Central memory CD8-positive, alpha-beta T cell (primary cell): ENCODE measurements at places on chromosomes 3 and 15.

GRCh38 chr3:73571238-73571794, 53.4 kb downstream of the PDZRN3 start:
- no peak overlapping the region for H3K27ac ChIP-seq
- H3K36me3 ChIP-seq, result no peaks in the 10 kb centered on the region
- DNase-seq, result no peak
- no peaks in the 10 kb centered on the region for H3K4me1 ChIP-seq

DNA sequence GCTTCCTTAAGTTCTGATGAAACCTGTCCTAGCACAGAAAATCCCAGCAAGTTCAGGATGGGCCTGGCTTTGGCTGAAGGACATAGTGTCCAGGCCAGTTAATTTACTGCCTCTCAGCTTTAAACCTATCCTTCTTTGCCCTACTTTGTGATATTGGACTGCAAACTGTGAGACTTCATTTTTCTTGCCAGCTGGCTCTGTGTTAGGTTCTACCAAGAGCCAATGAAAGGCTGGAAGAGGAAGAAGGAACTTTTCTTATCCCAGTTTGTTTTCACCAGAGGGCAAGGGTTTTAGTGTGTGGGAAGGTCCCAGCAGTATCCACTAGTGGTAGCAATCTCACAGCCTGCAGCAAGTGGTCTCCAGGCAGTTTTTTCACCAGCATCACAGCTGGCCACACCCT, 18.2 kb downstream of the DCUN1D1 start:
- DNase-seq, result no peak
- no peaks in the 10 kb centered on the region for H3K27me3 ChIP-seq
- H3K27ac ChIP-seq, result peak overlapping the region; percentile 44
- peaks cover 33% of the 10 kb centered on the region for H3K4me1 ChIP-seq
- no peak overlapping the region for H3K4me3 ChIP-seq
- H3K36me3 ChIP-seq, result peaks cover 18% of the 10 kb centered on the region

GRCh38 chr15:81929557-81929956, 116.3 kb downstream of the MEX3B start:
- DNase-seq, result no peak
- no peak overlapping the region for H3K27ac ChIP-seq
- H3K4me1 ChIP-seq, result no peaks in the 10 kb centered on the region
- no peaks in the 10 kb centered on the region for H3K27me3 ChIP-seq
- no peak overlapping the region for H3K4me3 ChIP-seq

DNA sequence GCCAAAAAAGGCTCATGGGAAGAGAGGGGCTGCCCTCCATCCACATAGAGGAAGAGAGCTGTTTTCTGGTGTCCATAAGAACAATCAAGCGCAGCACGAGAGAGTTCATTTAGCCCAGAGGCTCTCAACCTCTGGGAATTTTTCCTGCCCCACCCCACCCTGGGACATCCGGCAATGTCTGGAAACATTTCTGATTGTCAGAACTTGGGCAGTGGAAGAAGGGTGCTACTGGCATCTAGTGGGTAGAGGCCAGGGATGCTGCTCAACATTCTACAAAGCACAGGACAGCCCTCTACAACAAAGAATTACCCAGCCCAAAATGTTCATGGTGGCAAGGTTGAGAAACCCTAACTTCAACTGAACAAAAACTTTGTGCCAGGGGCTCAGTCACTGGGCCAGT, 92.9 kb downstream of the RAB11A start:
- no peak for DNase-seq
- no peak overlapping the region for H3K4me3 ChIP-seq
- peaks cover 67% of the 10 kb centered on the region for H3K27me3 ChIP-seq
- H3K36me3 ChIP-seq, result no peaks in the 10 kb centered on the region
- no peak overlapping the region for H3K27ac ChIP-seq
- H3K4me1 ChIP-seq, result no peaks in the 10 kb centered on the region

DNA sequence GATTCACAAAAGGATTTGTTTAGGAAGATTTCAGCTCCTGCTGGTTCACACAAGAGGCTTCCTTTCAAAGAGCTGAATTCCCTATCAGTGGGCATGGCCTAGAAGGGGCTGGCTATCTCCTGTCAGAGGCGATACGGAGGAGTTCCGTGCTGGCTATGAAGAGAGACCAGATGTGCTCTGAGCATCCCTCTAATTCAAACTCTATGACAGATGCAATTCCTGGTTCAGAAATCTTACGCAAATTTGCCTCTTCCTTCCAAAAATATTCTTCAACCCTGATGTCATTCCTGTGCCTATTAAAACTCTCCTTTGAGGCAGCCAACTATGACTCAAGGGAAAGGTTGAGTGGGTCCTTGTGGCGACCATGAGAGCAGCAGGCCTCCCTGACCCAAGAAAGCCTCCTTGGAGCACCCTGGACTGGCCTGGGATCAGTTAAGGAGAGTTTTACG, 139.3 kb upstream of the HES1 start:
- H3K4me3 ChIP-seq, result no peak overlapping the region
- DNase-seq, result no peak
- peaks cover 27% of the 10 kb centered on the region for H3K27me3 ChIP-seq
- peaks cover 3% of the 10 kb centered on the region for H3K36me3 ChIP-seq
- no peak overlapping the region for H3K27ac ChIP-seq

DNA sequence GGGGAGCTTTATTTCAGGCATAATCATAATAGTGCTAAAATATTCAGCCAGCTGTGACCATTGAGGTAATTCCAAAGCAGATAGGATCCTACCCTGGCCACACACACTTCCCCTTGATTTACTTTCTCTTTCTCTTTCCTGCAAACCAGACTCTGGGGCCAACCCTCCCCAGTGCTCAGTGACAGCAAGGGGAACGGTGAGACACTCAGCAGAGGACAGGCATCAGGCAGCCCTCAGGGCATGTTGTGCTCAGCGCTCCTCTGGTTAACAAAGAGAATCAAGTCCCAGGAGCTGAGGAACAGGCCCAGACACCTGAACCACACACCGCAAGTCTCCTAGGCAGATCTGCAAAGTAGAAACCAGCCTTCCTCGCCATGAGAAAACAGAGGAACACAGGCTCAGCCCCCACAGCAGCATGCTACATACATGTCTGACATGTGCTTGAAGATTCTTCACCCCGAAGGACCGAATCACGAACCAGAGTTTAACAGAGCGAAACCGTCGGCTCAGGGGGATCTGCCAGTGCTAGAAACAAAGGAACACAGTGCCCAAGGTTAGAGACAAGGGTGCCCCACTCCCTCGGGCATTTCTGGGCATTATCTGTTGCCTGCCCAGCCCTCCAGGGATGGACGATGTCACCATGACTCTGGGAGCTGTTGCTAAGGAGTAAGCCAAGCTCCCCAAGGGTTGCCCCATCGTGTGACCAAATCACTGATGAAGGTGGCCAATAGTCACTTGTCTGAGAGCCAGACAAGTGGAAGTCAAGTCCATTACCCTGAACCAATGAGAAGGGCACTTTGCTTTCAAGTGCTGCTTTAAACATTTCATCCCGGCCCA, 17.5 kb downstream of the HDC start:
- H3K4me3 ChIP-seq, result peak overlapping the region; percentile 72
- peak; percentile 44 for DNase-seq
- peaks cover 5% of the 10 kb centered on the region for H3K36me3 ChIP-seq
- no peaks in the 10 kb centered on the region for H3K27me3 ChIP-seq
- peaks cover 22% of the 10 kb centered on the region for H3K4me1 ChIP-seq

DNA sequence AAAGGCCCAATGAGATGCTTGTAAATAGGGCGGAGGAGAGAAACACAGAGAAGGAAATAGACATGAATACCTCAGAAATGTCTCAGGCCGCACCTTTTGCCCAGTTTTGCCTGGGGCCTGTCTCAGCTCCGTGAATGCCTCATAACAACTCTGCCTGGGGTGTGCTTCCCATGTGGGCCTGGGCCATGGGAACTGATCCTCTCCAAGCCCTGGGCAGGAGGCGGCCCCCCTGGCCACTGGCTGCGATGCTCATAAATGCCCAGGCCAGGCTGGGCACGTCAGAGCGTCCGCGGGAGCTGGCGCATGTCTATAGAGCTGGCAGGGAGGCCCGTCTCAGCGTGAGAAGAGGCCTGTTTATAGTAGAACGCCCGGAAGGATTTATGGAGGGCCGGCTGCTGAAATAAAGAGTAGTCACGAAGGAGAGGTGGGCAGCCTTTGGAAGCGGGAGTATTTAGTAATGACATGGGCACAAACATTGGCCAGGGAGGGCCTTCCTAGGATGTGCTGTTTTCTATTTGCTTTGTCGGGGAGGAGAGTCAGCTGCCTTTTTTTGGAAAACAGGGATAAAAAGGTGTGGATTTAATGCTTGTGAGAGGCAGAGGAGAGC, 85.9 kb upstream of the IGF1R start:
- H3K4me1 ChIP-seq, result no peaks in the 10 kb centered on the region
- H3K36me3 ChIP-seq, result no peaks in the 10 kb centered on the region
- no peak overlapping the region for H3K27ac ChIP-seq
- DNase-seq, result no peak
- H3K4me3 ChIP-seq, result no peak overlapping the region

GRCh38 chr3:128383316-128384235, 83.1 kb downstream of the DNAJB8 start:
- H3K27me3 ChIP-seq, result no peaks in the 10 kb centered on the region
- peak overlapping the region; percentile 16 for H3K27ac ChIP-seq
- peaks cover 2% of the 10 kb centered on the region for H3K36me3 ChIP-seq

GRCh38 chr3:63387568-63387967, 109.5 kb downstream of the SYNPR start:
- no peaks in the 10 kb centered on the region for H3K36me3 ChIP-seq
- no peak overlapping the region for H3K27ac ChIP-seq

DNA sequence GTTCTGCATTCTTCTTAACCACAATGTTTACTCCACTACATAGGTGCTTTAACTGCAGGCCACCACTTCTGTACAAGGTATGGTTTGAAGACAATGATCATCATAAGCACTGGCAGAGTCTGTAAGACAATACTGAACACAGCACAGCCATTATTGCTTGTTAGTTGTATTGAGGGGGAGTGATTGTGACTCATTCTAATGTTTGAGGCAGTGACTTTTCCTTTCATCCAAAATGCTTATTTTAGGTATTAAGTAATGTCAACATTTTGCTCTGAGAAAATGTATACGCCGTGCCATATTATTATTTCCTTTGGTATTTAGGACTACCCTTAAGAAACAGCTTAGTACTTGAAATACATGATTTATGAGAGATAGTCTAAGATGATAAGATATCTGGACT, 618.2 kb upstream of the ZNF717 start:
- DNase-seq, result no peak
- peaks cover 2% of the 10 kb centered on the region for H3K36me3 ChIP-seq
- H3K27ac ChIP-seq, result no peak overlapping the region
- H3K4me1 ChIP-seq, result no peaks in the 10 kb centered on the region

- no peaks in the 10 kb centered on the region for H3K36me3 ChIP-seq
- DNase-seq, result no peak
- H3K27me3 ChIP-seq, result no peaks in the 10 kb centered on the region
- no peaks in the 10 kb centered on the region for H3K4me1 ChIP-seq
- H3K27ac ChIP-seq, result no peak overlapping the region
- H3K4me3 ChIP-seq, result no peak overlapping the region
These were observed 102.0 kb downstream of the IL12A start for GRCh38 chr3:160090653-160091052.

- H3K36me3 ChIP-seq, result no peaks in the 10 kb centered on the region
- H3K4me3 ChIP-seq, result no peak overlapping the region
- no peaks in the 10 kb centered on the region for H3K4me1 ChIP-seq
- H3K27ac ChIP-seq, result no peak overlapping the region
- no peak for DNase-seq
These were observed 22.6 kb upstream of the MTMR10 start for GRCh38 chr15:31013863-31014607.

DNA sequence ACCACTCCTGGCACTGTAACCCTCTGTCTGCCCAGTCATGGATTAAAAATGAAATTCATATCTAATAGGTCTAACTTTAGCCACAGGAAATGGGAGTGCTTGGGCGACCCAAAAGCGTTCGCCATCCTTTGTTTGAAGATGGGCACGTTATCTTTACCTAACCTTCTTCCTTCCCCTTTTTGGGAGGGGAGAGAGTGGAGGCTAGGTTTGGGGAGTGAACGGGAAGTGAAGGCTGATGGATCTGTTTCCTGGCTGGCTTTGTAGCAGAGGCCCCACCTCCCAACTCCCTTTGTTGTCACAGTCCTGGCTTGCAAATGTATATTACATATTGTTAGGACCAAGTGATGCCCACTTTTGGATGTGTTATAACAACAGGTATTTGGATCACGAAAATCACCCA, 98.1 kb upstream of the ARHGEF3 start:
- DNase-seq, result no peak
- H3K27me3 ChIP-seq, result no peaks in the 10 kb centered on the region
- peaks cover 8% of the 10 kb centered on the region for H3K36me3 ChIP-seq
- no peak overlapping the region for H3K4me3 ChIP-seq
- H3K27ac ChIP-seq, result no peak overlapping the region
- peaks cover 41% of the 10 kb centered on the region for H3K4me1 ChIP-seq

DNA sequence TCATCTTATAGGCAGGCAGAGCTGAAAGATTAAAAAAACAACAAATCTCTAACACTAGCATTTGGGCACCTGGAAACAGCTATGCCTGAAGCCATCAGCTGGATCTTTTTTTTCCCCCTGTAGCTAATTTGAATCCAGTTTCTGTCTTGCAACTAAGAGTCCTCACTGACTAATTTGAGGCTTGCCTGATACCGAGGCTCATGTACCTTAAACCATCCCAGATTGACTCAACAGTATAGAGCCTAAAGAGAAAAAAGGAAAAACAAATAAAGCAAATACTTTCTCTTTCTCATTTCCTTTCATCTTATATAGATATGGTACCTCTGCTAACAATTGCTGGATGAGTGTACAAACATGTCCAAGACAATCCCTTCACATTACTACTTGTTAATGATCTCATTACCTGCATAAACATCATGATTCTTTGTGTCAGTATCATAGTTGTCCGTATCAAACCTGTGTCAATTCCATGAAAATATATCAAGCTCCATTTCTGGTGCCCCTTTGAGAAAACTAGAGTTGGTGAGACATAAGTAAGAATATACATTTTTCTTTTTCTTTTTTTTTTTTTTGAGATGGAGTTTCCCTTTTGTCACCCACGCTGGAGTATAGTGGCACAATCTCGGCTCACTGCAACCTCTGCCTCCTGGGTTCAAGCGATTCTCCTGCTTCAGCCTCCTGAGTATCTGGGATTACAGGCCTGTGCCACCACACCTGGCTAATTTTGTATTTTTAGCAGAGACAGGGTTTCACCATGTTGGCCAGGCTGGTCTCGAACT, 43.1 kb downstream of the BHLHE40 start:
- H3K27me3 ChIP-seq, result no peaks in the 10 kb centered on the region
- H3K36me3 ChIP-seq, result peaks cover 2% of the 10 kb centered on the region
- peak overlapping the region; percentile 26 for H3K27ac ChIP-seq

DNA sequence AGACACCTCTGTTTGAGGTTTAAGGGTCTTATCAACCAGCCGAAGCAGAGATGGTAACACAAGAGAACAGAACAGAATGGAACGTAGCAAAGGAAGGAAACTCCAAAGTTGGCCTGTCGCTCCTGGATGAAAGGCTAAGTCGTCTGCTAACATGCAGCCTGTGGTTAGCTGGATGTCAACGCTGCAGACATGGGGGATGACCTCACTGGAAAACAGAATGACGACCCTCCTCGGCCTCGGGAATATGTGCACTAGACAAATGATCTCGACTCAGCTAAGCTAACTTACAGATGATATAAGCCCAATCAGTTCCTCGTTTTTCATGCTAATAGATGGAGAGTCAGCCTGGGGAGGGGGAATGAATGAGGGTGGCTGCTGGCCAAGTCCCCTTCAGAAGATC, 177.8 kb upstream of the LRTM1 start:
- no peaks in the 10 kb centered on the region for H3K36me3 ChIP-seq
- H3K4me3 ChIP-seq, result no peak overlapping the region
- no peak for DNase-seq
- no peaks in the 10 kb centered on the region for H3K4me1 ChIP-seq
